ENCODE measurements at places on chromosomes 5 and 9.
A peak's percentile ranks its signal among the peaks of the same experiment; 100 is the strongest.

DNA sequence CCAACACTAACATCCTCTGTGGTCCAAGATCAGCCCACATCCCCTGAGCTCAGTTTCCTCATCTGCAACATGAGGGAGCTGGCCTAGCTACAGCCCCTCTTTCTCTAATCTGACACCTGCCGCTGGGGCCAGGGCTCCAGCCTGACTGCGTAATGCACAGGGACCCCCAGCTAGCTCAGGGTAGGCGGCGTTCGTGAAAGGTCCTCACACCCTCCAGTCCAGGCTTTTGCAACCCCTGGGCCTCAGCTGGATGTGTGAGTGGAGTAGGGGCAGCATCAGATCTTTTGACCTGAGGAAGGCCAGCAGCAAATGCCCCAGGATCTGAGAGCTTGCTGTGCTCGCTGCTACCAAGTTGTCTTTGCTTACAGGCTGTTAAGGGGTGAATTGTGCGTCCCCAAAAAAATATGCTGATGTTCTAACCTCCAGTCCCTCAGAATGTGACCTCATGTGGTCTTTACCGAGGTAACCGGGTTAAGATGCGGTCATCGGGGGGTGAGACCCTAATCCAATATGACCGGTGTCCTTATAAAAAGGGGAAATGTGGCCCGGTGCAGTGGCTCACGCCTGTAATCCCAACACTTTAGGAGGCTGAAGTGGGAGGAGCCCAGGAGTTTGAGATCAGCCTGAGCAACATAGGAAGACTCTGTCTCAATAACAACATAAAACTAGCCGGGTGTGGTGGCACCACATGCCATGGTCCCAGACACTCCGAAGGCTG lies 47.8 kb downstream of the PLPP7 start:
- no peak for DNase-seq

GRCh38 chr5:135100431-135100830 lies 66.4 kb upstream of the PITX1 start:
- no peak for DNase-seq

DNA sequence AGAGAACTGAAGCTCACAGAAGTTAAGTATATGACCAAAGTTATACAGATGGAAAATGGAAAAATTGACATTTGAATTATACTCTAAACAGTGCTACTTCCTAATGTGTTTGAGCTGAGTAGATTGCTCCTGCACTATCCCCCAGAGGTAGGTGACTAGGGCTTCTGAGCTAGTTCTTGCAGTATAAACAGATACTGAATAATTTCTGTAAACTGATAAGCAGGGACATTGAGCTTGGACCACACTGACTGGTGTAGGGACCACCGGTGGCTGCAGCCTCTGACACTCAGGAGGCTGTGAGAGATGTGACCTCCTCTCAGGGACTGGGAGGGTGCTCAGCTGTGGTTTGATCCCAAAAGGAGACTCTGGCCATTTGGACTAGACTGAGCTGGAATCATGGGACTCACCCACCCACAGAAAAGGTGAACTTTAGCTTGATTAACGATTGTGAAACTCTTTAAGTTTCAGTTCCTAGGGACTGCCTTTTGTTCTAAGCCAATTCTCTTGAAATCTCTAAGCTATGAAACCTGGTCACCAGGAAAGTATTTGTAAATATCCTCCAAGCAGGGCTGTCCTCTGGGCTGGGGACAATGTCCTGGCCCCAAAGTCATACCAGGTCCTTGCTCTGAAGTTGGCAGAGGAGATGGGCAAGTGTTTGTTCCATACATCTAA lies 291.5 kb downstream of the SEC61B start:
- DNase-seq = no peak

DNA sequence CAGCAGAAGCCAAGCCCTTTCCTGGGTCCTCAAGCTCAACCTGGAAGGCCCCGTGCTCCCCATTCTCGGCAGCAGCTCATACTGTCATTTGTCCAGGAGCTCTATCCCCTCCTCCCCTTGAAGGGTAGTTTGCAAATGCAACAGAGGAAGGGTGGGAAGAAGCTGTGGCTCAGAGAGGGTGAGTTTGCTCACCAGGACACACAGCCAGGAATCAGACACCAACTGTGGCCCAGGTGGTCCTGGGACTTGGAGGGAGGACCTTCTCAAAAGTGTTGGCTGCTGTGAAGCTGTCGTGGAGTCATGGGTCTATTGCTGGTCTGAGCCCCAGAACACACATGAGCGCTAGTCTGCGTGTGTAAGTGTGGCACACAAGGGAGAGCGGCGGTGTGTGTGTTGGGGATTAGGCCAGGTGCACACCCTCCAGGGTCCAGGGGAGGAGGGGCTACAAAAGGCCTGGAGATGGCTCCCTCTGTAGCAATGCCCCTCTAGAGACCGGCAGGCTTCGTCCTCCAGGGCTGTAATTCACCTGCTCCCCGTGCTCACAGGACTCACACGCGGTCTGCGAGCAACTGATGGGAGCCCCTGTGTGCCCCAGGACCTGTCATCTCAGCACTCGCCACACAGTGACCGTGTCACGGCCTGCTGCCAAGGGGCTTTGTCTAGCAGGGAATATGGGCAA lies 8.2 kb upstream of the RPS14 start:
- no peak for DNase-seq

GRCh38 chr9:99062549-99062948 lies 42.4 kb upstream of the TGFBR1 start:
- DNase-seq = no peak

- DNase-seq = no peak
Measured at GRCh38 chr9:84337252-84337651, 3.3 kb downstream of the SLC28A3 start.

DNA sequence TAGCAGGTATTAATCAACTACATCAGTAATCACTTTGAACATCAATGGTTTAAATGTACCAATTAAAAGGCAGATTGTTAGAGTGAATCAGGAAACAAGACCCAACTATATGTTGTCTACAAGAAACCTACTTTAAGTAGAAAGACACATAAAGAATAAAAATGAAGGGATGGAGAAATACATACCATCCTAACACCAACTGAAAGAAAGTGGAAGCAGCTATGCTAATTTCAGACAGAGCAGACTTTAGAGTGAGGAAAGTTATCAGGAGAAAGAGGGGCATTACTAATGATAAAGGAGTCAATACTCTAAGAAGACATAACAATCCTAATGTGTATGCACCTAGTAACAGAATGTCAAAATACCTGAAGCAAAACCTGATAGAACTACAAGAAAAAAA lies 125.8 kb downstream of the NR6A1 start:
- DNase-seq = no peak

- no peak for DNase-seq
Measured at GRCh38 chr9:112971415-112971814, 40.6 kb downstream of the ZNF883 start.

DNA sequence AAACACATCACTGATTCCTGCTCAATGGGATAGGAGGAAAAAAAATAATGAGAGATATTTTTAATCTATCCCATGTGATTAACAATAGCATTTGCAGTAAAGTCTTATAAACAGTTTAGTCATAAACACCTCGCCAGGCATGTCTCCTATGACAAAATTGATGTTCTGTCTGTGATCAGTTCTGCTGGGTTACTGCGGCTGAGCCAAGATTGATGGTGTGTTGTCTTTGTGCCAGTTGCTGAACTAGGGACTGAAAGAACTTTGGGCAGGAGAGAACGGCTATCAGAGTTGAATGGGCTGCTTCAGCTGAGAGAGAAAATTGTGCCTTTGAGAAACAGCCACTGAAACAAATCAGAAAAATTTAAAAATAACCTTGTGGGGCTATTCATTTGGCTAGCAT lies 37.3 kb upstream of the MAMDC2 start:
- DNase-seq = no peak

GRCh38 chr5:86442036-86442745 lies 175.6 kb upstream of the COX7C start:
- no peak for DNase-seq

GRCh38 chr5:4642525-4642924 lies 497.6 kb upstream of the ADAMTS16 start:
- DNase-seq = no peak

- peak; percentile 38 for DNase-seq
Measured at GRCh38 chr5:136191304-136192014, 1.5 kb downstream of the SMIM32 start.

GRCh38 chr5:73376618-73377170 lies 71.9 kb downstream of the FOXD1 start:
- DNase-seq = peak; percentile 76

GRCh38 chr5:40029711-40030495 lies 605.1 kb upstream of the DAB2 start:
- DNase-seq = no peak

GRCh38 chr9:137031904-137032640 lies at the start of gene FUT7:
FUT7 (minus strand) TSS chr9:137032088; CDS start chr9:137031991, 97 bp downstream.
- DNase-seq = no peak

- DNase-seq = peak; percentile 41
Measured at GRCh38 chr9:131982102-131982501, 97.6 kb downstream of the MED27 start.

- peak; percentile 41 for DNase-seq
Measured at GRCh38 chr5:135565725-135566421, 12.9 kb downstream of the CXCL14 start.

DNA sequence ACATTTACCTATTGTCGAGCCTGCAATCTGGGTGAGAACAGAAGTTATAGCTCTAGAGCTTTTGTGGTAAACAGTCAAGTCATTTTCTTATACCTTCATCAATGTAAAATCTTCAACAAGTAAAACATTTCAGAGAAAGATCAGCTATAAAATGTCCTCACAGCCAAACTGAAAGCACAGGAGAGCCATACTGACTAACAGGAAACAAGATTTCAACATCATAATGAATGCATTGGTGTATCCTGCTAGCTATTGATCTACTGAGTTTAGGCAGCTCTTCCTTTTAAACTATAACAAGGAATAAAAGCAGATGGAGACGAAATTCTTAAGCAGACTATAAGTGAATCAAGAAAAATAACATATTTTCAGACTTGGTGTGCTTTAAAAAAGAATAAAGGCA lies 1522.9 kb upstream of the WWC1 start:
- DNase-seq = peak; percentile 52

- DNase-seq = no peak
Measured at GRCh38 chr9:124685217-124685616, 85.9 kb downstream of the NR6A1 start.

DNA sequence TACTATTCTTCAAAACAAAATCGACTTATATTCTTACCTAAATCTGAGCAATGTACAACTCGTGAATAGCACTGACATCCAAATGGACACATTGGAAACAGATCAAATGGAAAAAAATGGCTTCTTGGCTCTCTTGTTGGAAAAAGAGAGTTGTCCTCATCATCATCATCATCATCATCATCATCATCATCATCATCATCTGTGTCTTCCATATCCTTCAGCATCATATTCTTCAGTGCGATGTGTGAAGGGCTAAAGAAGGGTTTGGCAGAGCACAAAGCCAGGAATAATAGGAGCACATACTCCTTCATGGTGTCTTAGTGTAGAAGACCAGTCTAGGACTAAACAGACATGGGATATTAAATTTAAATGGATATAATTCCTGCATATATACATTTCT lies 7.7 kb downstream of the ASPN start:
- no peak for DNase-seq

DNA sequence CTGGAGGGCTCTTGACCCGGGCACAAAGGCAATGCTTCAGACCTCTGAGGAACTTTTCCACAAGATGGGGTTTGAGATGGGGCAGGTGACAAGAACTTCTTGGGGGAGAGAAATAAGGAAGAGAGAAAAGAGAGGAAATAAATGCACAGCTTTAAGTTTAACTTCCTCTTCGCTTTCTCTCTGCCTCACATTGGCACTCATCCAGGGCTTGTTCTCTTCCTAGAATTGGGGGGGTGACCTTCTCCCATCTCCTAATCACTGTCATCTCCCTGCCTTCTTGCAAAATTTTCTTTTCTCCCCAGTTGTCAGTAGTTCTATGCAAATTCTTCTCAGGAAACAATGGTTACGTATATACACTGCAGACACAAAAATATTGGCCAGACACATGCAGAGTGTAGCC lies 19.1 kb upstream of the ADCY2 start:
- no peak for DNase-seq
